ENCODE measurements at places on chromosomes 6 and 20.

GRCh38 chr6:38068854-38069590 is 249.5 kb downstream of the ZFAND3 start:
- DNase-seq, result no peak

DNA sequence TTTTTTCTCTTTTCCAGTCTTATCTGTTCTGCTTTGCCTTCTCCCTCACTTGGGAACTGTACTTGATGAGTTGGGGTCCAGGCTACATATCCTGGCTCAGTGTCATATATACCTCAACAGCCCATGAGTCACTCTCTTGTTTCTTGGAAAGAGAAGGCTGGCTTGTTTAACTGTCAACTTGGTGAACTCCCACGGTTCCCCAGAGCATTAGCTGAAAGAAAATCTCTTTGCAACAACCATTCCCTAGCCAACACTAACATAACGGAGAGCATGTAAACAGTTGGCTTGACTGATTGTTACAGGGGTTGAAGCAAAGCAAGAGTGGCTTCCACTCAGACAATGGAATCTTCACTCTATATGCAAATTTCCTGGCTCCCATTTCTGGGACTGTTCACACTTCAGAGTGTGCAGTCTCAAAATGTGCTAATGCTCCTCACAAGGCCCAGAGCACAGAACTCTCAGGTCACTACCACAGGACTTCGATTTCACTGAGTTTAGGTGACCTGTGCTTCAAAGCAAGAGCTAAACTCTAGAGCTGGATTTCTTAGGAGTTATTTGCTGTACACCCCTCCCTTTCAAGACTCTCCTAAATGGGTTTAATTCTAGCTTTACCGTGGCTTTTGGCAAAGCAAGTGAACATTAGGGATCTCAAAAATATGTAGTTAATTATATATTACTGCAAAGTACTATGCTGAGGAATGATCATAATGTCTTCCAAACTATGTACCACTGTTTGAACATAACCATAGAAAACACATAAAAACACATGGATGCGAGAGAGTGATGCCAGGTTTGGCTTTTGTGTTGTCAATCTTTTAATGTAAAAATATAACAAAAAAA is 609.8 kb downstream of the RFPL4B start:
- DNase-seq, result no peak

GRCh38 chr6:34341481-34341971 is 50.9 kb downstream of the NUDT3 start:
- DNase-seq, result no peak

- no peak for DNase-seq
Observed at GRCh38 chr6:41049955-41050354, 3.0 kb upstream of the APOBEC2 start.

GRCh38 chr20:56173438-56173837 is 75.1 kb upstream of the MC3R start:
- no peak for DNase-seq

- no peak for DNase-seq
Observed at GRCh38 chr20:48406498-48406897, 421.3 kb downstream of the PREX1 start.

- DNase-seq, result no peak
Observed at GRCh38 chr20:58604128-58604881, 46.8 kb upstream of the STX16 start.

GRCh38 chr6:105872249-105872648 is 213.9 kb upstream of the PRDM1 start:
- no peak for DNase-seq

DNA sequence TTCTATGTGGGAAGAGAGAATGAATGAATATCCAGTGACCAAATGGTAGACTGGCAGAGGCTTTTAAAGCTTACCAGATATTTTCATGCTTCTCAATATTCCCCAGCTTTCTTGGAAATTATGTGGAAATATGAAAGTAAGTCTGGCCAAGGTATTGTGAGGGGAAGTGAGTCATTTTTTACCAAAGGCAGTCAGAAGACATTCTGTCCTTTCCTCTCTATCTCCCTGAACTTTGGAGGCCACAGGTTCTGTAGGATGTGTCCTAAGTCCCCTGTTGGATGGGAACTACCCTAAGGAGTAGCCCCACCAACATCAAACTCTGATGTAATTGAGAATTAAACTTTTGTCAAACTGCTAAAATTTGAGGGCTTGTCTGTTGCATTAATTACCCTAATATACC is 593.8 kb upstream of the NRSN1 start:
- DNase-seq, result no peak

GRCh38 chr20:18739751-18740166 is 73.8 kb upstream of the SCP2D1 start:
- no peak for DNase-seq

GRCh38 chr20:46677608-46678007 is 11.6 kb downstream of the TP53RK start:
- no peak for DNase-seq

DNA sequence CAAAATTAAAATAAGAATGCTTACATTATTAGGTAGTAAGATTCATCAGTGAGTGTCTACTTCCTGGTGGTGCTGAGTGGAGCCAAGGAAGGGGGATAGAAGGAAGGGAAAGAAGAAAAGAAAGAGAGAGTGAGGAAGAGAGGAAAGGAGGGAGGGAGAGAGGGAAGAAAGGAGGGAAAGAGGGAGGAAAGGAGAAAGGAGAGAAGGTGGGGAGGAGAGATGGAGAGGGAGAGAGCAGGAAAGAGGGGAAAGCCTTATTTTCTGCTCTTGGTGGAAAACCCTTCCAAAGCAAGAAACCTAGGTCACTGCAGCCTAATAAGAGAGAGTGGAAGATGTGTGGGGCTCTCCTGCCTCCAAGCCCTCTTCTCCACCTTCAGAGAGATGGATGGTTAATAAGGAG is 90.2 kb upstream of the EEF1E1 start:
- DNase-seq, result no peak

GRCh38 chr6:107956586-107957307 is 1.3 kb downstream of the SEC63 start:
- no peak for DNase-seq

DNA sequence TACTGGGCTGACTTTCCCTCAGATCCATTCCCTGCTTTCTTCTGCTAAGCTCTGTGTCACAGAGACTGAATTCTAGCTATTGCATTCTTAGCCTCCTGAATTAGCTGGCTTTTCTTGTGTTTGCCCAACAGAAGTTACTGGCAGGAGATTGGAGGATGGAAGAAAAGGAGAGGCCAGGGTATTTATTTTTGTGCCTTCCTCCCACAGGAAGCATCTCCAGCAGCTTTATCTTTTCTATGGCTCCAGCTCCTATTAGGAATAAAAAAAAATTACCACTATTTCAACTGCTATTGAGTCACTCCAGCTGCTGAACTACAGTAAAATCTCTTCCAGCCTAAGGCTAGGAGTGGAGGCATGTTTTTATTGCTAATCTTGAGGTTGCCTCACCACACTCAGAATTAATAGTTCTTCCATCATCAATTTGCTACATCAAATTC is 492.4 kb downstream of the RFPL4B start:
- no peak for DNase-seq

All from CD4-positive, alpha-beta T cell treated with Interleukin-10 for 1 hour (primary cell).